ENCODE measurements at places on chromosomes 1 and 21.

- no peak for DNase-seq
These were observed 14.9 kb downstream of the SH2D1B start for GRCh38 chr1:162397039-162397448.

DNA sequence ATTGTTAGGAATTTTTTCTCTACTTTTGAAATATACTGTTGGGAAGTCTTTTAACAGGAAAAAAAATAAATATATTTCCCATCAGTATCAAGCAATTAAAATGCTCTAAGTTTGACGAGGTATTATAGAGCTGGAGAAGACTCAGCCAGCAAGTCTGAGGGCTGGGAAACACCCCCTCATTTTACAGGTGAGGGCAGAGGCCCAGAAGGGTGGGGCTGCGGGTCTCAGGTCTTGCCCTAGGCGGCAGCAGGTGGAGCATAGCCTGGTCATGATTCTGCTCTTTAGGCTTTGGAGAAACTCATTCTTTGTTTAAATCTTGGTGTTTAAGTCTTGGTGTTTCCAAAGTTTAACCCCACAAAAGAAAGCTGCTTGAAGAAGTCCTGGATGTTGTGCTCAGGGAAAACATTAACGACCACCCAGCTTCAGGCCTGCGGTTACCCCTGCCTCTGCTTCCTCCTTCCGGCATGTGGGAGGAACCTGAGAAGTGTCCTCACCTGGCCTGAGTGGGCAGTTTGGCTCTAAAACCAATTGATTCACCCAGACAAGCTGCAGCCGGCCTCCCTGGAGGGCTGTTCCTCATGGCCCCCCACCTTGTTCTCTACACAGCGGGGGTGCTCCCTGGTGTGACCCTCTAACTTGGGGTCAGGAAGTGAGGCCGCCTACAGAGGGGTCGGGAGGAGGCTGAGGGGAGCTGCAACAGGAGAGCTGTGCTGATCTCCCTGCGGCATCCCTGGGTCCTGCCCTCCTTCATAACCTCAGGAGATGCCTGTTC, 41.7 kb downstream of the OLFML2B start:
- DNase-seq, result no peak

DNA sequence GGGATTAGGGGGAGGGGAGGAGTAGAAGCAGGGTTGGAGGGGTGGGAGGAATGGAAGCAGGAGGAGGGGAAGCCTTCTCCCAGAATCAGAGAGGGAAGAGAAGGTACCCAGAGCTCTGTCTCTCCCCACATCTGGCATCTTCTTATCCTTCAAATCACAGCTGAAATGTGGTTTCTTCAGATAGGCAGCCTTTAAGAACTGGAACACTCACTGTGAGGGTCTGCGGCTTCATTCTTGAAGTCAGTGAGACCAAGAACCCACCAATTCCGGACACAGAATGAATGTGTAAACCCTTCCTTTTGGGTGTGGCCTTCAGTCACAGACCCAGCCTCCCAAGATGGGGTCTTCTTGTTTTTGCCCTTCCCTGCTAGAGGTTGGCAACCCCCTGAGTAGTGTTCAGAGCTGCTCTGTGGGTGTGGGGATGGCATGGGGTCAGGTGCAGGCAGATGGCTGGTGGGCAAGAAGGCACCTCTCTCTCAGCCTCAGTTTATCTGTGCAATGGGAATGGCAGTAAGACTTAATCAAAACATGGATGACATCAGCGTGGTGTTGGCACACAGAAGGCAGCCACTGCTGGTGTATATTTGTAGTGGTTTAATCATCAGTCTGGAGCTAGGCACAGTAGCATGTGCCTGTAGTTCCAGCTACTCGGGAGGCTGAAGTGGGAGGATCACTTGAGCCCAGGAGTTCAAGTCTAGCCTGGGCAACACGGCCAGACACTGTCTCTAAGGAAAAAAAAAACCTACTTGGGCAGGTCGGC, 7.2 kb downstream of the FAAH start:
- no peak for DNase-seq

DNA sequence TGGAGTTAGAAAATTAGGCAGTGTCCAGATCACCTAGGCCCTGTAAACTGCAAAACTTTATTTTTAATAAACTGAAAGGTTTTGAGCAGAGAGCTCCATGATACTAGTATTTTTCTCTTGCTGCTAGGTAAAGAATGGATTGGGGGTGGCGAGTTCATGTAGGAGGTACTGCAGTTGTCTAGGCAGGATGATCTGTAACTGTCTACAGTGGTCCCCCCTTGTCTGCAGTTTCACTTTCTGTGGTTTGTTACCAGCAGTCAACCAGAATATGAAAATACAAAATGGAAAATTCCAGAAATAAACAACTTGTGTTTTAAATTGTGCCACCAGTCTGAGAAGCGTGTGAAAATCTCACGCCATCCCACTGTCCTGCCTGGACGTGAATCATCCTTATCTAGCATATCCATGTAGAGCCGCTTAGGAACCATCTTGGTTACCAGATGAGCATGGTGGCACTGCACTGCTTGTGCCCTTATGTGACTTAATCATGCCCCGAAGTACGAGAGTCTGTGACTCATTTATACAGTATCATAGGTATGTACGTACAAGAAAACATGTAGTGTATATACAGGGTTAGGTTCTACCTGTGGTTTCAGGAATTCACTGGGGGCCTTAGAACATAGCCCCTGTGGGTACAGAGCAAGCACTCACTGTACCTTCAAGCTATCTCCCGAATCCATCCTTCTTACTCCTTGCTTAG, 94.2 kb downstream of the AHCTF1 start:
- DNase-seq, result no peak

DNA sequence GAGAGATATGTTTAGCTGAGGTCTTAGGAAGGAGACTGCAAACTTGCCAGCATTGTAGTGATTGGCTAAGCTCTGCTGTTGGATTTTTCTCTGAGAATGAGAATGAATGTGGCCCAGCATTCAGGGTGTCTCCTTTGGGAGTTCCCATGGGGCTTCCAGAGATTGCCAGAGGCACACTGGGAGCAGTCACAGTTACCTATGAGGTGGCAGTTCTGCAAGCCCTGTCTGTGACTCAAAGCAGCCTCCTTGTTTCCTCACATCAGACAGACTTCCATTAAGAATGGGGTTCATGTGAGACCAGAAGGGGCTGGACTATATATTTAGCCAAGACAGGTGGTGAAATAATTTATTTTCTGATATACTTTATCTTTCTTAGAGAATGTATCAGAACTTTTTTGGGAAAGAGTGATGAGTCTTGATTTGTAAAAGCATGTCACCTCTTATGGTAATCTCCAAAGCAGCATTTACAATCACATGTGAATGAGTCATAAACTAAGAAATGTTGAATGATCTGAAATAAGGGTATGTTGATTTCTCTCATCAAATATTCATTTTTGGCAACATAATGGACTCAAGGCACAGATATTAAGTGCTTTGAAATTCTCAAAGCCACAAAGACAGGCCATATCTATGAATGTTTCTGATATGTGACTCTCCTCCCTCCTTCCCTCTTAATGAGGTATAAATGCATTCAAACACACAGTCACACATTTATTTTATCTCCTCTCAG, 9.5 kb upstream of the SLC19A2 start:
- DNase-seq, result no peak

Measured in activated T-cell treated with anti-CD3 and anti-CD28 coated beads for 48 hours (primary cell).